MV-4-11 (cell line): ENCODE measurements at places on chromosomes 4 and X.
A peak's percentile ranks its signal among the peaks of the same experiment; 100 is the strongest.

- DNase-seq = no peak
Observed at GRCh38 chr4:498328-498904, 540 bp downstream of the ZNF721 start.

- no peak for DNase-seq
Observed at GRCh38 chr4:7657545-7658297, 223.0 kb upstream of the PSAPL1 start.

GRCh38 chr4:75723163-75724065, 963 bp upstream of the USO1 start:
- DNase-seq = no peak

- no peak for DNase-seq
Observed at GRCh38 chr4:133424605-133425004, 275.5 kb downstream of the PCDH10 start.

DNA sequence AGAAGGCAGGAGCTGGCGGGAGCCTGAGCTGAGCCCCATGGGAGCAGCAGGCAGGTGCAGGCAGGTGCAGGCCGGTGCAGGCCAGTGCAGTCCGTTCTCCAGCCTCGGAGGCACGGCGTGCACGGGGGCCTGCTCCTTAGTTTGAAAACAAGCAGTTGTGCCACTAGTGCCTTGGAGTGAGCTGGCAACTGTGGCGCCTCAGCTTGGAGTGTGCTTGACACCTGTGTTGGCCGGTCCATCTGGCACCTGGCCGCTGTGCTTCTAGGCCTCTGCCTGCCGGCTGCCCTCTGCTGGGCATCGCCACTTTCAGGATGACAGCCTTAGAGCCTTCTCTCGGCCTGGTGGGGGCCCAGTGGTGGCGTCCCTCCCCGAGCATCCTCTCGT, 47.9 kb downstream of the RGS12 start:
- no peak for DNase-seq

DNA sequence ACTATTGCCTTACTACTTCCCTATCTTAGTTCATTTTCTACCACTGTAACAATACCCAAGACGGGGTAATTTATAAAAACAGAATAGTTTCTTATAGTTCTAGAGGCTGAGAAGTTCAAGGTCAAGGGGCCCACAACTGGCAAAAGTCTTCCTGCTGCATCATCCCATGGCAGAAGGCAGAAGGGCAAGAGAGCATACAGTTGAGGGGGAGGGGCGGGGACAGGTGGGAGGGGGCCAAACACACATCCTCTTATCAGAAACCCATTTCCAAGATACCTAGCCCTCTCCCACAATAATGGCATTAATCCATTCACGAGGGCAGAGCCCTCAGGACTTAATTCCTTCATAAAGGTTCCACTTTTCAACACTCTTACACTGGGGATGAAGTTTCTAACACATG, 690.2 kb downstream of the ADGRL3 start:
- no peak for DNase-seq

DNA sequence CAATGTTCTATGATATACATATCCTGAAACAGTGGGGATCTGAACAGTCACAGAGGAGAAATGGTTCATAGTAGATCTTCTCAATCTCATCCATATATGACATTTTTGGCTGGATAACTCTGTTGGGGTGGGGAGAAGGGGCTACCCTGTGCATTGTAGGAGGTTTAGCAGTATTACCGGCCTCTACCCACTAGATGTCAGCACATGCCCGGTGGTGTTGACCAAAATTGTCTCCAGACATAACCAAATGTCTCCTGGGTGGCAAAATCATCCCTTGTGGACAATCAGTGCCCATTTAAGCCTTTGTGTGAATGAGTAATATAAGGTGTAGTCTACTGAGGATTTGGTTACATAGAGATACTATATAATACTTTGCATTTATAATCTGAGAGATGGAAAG, 89.9 kb downstream of the PLS3 start:
- no peak for DNase-seq

DNA sequence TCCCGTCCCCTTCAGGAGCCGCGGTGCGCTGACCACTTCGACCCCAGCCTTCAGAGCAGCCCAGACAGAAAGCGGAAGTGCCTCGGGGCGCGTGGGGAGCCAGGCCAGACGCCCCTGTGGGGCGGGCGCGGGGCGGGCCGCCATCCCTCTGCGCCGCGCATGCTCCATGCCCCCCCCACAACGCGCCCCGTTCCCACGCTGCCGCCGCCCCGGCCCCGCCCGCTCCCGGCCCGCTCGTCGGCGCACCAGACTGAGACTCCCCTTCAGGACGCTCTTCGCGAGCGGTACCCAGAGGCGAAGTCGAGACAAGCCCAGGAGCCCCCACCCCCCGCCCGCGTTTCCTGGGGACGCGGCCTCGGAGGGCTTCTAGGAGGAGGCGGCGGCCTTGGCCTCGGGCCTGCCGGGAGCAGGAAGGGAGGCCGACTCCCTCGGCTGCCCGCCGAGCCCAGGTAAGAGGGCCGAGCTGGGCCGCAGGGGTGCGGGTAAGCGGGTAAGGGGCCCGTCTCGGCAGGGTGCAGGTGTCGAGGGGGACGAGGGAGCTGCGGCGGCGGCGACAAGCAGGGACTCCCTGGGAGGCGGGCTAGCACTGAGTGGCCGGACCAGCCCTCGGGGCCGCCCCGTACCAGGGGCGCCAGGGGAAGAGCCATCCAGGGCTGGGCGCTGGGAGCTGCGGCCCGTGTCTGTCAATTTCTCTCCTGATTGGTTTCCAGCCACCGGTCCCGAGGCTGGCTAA, at the start of gene ZFP92:
Gene ZFP92, plus strand, starts transcription at position 218 of the 733 bp plus-strand sequence. CDS start 6,851 bp downstream, outside the sequence.
- peak; percentile 50 for DNase-seq

- DNase-seq = no peak
Observed at GRCh38 chr4:184548316-184548647, 73.9 kb upstream of the IRF2 start.

- DNase-seq = no peak
Observed at GRCh38 chr4:119729835-119730670, 101.4 kb upstream of the PDE5A start.

DNA sequence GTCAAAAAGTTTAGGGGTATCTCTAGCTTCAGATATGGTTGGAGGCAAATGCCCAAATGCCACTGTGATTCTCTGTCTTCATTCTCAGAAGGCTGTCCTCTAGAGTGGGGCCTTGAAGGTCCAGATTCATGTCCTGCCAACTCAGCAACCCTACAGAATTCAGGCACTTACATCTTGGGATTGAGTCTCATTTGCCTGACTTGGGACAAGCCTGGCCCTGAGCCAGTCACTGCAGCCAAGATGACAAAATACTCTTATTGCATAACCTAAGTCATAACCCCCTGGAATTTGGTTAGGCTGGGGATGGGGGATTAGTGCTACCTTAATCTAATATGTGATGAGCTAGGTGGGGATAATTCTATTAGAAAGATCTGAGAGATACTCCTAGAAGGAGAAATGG, 100.5 kb downstream of the AREG start:
- no peak for DNase-seq

DNA sequence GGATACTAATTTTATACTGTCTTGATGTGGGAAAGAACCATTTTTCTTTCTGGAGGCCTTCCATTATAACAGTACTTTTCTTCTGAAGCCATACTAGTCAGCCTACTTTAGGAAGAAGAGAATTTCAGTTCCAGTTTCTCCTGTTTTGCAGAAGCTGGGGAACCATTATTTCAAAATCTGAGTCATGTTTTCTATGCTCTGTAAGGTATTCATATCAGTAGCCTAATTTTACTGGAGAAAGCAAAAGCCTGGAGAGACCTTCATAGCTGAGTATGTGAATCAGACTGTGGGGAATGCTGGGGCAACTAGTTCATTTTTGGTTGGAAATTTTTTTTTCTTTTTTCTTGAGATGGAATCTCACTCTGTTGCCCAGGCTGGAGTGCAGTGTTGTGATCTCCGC, 22.4 kb downstream of the AFF1 start:
- DNase-seq = peak; percentile 88

DNA sequence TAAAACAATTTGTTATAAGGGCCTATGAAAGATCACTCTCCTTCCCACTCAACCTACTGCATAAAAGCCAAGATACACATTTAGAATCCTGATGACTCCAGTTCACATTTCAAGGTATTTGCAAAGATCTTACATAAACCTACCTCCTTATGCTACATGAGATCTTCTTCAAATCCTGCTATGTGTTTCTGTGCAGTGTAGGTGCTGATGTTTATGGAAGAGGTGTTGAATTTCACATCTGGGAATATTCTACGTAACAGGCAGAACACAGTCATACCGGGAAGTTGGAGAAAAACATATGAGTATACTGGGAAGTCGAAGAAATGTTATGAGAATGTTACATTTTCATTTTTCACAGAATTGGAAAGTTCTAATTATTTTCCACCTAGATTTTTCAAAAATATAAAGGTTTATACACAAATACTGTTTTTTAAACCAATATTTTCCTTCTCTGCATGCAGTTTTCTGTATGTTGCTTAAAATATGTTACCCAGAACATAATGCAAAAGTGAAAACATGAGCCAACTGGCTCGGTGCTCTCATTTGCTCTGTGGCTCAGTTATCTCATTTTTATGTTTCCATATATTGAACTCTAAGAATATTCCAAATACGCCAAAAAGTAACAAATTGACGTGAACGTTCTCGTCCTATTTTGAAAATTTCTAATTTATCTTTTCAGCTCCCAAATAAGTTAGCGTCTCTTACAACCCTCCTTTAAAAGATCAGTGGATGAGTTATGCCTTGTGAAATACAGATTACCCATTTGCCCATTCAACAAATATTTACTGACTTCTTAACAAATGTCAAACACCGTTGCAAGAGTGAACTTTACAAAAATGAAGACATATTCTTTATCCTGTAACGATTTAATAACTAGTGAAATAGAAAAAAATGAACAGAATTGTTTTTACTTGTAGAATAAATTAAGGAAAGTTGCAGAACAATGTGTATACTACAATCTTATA, 899.3 kb downstream of the STIM2 start:
- DNase-seq = no peak

GRCh38 chrX:23380581-23380980, 45.9 kb downstream of the PTCHD1 start:
- DNase-seq = no peak

GRCh38 chr4:60948008-60948407, 252.1 kb upstream of the ADGRL3 start:
- DNase-seq = no peak

- peak; percentile 22 for DNase-seq
Observed at GRCh38 chr4:69832326-69833030, 27.5 kb downstream of the SULT1E1 start.

- no peak for DNase-seq
Observed at GRCh38 chr4:101355246-101355645, 7.9 kb upstream of the PPP3CA start.

GRCh38 chr4:143358923-143359643, 22.4 kb downstream of the GAB1 start:
- DNase-seq = peak; percentile 79

DNA sequence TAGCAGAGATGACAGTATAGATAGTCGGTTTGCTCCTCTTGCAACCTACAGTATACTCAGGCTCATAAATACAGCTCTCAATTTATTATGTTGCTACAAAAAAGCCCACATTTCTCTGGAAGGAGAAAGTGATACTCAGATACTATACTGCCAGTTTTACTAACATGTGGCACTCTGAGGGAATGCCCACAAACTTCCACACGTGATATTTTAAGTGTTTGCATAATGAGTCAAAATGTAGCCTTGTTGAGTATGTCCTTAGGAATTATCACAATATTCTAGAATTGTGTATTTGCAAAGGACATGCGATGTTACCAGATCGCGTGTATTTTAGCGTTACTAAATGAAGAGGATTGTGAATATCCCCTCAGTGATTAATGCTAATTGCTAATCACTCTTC, 929.1 kb downstream of the STIM2 start:
- no peak for DNase-seq

- peak; percentile 77 for DNase-seq
Observed at GRCh38 chrX:104343428-104344129, 88.8 kb upstream of the ESX1 start.

DNA sequence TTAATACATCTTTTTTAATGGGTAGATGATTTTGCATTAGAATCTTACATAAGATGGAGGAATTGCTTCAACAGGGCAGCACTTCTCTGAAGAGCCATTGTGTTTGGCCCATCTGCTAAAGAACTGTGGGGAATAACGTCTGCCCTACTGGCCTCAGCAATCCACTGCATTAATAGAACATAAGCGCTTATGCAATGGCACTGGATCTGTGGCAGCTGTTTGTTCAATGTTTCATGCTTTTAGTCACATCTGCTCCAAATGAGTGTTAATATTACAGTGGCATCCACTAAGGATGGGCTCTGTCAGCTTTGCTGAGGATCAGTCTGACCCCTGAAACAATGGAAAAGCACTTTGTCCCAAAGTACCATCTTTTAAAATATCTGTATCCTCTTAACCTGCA, 279.0 kb upstream of the GK2 start:
- DNase-seq = no peak

DNA sequence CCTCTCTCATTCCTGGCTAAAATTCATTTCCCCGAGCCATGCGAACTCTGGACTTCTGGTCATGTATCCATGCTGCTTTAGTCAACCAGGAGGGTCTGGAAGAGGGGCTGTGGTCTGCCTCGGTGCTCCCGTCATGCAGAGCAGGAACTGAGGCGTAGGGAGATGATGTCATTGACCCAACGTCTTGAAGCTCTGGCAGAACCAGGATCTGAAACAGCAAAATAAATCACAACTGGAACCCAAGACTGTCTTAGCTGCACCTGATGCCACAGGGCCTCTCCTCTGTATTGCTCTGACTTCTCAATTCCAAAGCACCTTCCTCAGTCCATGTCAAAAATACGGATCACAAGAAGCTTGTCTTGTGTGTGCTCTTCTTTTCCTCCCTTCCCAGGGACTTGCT, 131.0 kb upstream of the LDB2 start:
- DNase-seq = no peak

DNA sequence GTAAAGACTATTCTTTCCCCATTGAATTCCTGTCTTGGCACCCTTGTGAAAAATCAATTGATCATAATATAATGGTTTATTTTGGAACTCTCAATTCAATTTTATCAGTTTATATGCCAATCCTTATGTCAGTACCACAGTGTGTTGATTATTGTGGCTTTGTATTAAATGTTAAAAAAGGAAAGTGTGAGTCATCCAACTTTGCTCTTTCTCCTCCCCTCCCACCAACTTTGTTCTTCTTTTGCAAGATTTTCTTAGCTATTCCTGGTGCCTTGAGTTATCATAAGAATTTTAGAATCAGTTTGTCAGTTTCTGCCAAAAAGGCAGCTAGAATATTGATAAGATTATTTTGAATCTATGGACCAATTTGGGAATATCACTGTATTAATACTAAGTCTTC, 11.2 kb upstream of the RNF175 start:
- peak; percentile 70 for DNase-seq

DNA sequence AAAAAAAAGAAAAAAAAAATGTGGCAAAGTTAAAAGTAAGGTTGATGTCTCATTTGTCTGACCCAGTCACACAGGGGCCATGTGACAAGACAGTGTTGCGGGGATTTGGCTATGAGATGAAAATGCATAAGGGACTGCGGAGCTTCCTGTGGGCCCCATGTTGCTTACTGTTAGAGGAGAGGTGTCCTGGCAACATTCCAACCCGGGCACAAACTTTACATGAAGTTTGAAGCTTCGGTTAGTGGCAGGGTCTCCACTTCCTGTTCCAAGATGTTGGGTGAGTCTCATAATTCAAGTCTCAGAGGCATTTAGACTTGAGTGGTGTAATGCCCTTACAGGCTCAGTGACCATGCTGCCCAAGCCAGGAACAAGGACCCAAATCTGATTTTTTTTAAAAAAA, 111.3 kb downstream of the MAML3 start:
- peak; percentile 23 for DNase-seq

GRCh38 chrX:45769761-45770582, 569.3 kb upstream of the DIPK2B start:
- DNase-seq = peak; percentile 92

- no peak for DNase-seq
Observed at GRCh38 chrX:53194308-53194707, 30.7 kb downstream of the KDM5C start.
